Renal cortical epithelial cell (primary cell): ENCODE measurements at places on chromosomes 1 and 21. TPM values are rescaled to one million over a fixed set of nuclear protein-coding genes. Genes with fewer than 3 reads are reported as not detected.

Gene SIK1
- total RNA-seq = 0.69 and 6.4 TPM in 2 replicates

Gene LAD1
- total RNA-seq = 51.6 and 68.6 TPM in 2 replicates

Gene MYBPH
- total RNA-seq = not detected in 2 replicates

Gene LCK
- 0.10 and 0.69 TPM in 2 replicates for total RNA-seq

Gene SCYL3
- 8.7 and 10.3 TPM in 2 replicates for total RNA-seq

Gene HPCA
- total RNA-seq = 0.05 TPM in 1 of 2 replicates, not detected in the other

Gene KCNK2
- total RNA-seq = 0.25 TPM in 1 of 2 replicates, not detected in the other

Gene NBPF11
- 3.0 and 9.3 TPM in 2 replicates for total RNA-seq

GRCh38 chr1:1680912-1681273, 11.7 kb downstream of the SLC35E2B start:
- no peak for DNase-seq

DNA sequence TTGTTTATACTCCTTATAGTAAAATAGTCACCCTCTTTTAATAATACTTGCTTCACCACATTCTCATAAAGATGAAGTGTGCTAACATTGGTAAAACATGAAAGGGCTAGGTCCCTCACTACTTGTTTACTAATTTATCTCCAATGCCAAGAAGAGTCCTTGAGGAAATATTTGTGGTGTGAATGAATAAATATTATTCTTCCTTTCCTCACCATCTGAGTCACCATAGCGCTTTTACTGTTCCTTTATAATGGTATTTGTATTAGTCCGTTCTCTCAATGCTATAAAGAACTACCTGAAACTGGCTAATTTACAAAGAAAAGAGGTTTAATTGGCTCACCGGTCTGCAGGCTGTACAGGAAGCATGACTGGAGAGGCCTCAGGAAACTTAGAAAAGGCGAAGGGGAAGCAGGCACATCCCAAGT, 222.8 kb upstream of the ZRANB2 start:
- DNase-seq = peak; percentile 48

DNA sequence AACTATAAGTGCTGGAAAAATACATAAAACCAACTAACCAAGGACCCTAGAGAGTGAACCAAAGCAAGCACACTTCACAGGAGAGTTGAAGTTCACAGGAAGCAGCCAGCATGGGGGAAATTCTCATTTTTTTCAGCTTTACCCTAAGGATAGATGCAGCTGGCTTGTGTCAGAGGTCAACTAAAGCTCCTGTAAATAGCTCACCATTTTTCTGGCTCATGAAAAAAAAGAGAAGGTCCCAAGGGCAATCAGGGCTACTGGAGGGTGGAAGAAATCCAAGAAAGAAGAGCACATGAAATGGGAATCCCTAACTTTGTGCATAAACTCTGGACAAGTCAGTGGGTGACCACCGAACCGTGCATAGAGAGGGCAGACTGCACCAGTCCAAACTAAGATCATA, 58.3 kb downstream of the KCNJ15 start:
- peak; percentile 97 for DNase-seq

DNA sequence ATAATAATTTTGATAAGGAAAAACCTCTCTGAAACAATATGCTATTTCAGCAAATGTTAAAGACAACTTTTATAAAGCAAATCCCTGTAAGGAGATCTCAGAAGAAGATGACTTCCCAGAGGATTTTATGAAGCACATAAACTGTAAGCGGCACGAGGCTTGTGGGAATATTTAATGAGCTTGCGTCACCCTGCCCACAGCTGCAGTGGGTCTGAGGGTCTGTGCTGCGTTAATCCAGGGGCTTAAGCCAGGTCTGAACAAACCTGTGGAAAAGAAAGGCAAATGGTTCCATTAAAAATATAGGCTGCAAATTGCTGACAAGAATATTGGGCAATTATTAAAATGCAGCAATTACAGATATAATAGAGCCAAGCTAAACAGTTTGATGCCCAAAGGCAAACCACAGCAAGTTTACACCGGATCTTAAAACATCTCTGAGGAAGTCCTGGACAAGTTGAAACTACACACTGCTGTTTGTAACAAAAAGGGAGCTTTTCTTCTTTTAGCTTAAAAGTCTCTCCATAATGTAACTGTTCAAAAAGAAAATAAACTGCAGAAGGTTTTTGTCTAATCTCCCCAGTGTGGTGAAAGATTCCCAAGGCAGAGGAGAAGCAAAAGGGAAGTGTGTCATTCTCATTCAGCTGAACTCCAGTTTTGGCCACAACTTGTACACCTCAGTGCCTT, 21.8 kb downstream of the TGFBR3 start:
- peak; percentile 68 for DNase-seq

DNA sequence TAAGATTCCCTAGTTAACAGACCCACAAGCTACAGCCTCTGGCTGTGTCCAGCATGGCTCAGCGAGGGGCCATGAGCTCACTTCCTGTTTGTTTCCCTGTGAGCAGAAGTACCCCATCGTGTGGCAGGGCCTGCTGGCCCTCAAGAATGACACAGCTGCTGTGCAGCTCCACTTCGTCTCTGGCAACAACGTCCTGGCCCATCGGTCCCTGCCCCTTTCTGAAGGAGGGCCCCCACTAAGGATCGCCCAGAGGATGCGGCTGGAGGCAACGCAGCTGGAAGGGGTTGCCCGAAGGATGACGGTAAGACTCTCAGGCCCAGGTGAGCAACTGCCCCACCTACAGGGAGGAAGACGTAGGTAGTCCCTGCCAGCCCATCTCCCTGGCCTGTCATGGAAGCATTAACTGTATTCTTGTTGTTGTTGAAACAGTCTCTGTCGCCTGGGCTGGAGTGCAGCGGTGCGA, 38.2 kb downstream of the ZBTB17 start:
- peak; percentile 43 for DNase-seq

- DNase-seq = no peak
Observed at GRCh38 chr1:164033782-164034181, 525.2 kb upstream of the PBX1 start.

DNA sequence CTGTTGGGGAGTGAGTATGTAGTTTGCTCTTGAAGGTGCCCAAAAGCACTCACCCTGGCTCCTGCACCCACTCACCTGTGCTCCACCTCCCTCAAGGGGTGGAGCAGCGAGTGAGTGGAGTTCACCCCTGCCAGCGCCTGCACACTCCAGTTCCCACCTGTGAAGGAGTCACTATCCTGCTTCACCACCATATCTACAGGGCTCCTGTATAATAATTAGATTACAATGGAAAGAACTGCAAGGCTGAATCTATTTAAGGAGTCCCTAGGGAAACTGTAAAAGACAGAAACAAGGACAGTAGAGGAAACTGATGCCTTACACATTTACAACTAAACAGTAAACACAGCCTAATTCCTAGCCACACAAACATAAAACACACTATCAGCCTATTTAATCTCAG, 4.1 kb downstream of the DNAI4 start:
- no peak for DNase-seq

GRCh38 chr1:160542303-160542945, 19.4 kb upstream of the SLAMF6 start:
- peak; percentile 97 for DNase-seq

DNA sequence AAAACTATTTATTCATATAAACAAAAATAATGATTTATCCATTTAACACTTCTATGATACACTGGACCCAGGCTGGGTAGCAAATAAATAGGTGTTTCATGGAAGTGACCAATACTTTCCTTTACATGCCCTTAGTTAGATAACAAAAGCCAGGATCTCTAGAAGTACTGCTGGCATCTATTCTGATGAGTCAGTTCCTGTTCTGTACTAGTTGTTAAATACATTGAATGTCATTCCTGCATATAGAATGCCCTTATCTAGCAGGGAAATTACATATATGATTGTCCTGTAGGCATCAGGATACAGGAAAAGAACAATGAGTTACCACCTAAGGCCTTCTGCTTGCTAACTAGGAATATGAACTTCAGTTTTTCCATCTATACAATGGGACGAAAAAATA, 130.8 kb downstream of the HFM1 start:
- DNase-seq = no peak

DNA sequence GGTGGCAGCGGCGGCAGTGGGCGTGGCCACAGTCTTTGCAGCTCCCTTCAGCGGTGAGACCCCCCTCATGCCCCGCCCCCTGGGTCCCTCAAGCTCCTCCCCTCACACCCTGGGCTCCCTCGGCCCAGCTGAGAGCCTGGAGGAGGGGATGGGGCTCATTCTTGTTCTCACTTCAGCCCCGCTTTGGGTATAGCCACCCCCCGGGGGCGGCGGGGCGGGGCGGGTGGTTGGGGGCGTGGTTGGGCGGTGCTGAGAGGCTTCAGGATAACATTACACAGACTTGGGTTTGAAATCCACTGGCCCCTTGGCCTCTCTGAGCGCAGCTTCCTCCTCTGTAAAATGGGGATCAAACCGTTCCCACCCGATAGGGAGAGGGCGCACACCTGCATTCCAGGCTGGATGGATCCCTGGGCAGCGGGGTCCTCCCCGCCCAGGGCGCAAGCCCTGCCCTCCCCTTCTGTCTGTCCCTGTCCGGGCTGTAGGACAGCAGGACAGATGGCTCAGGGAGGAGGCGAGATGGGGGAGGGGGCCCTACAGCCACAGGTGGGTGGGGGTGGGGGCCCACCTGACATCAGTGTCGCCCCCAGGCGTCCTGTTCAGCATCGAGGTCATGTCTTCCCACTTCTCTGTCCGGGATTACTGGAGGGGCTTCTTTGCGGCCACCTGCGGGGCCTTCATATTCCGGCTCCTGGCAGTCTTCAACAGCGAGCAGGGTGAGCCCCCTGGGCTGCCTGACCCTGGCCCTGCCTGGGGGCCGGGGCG, 5.1 kb downstream of the CLCNKA start:
- DNase-seq = no peak

GRCh38 chr1:172254521-172255222, 165.8 kb upstream of the C1orf105 start:
- DNase-seq = peak; percentile 99

DNA sequence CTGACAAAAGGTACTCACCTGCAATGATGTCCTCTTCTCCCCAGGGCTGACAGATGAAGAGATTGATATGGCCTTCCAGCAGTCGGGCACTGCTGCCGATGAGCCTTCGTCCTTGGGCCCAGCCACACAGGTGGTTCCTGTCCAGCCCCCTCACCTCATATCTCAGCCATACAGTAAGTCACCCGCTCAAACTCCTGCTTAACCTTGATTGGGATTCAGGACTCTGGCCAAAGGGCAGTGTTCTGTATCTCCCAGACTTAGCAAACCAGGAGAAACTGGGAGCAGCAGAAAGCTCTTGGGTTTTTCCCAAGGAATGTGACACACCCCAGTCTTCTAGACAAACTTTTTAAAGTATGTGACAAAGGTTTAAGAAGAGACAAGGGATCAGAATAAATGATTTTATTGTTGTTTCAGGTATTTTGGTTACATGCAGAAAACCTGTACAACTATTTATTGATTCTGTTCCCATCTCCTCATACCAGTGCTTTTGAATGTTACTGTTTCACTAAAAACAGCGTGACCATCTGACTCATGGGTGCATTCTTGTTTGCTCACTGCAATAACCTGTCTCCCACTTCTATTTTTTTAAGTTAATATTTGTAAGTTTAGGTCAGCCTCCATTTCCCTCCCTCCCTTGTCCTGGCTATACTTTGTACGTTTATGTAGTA, 124.6 kb downstream of the PEX14 start:
- peak; percentile 95 for DNase-seq

DNA sequence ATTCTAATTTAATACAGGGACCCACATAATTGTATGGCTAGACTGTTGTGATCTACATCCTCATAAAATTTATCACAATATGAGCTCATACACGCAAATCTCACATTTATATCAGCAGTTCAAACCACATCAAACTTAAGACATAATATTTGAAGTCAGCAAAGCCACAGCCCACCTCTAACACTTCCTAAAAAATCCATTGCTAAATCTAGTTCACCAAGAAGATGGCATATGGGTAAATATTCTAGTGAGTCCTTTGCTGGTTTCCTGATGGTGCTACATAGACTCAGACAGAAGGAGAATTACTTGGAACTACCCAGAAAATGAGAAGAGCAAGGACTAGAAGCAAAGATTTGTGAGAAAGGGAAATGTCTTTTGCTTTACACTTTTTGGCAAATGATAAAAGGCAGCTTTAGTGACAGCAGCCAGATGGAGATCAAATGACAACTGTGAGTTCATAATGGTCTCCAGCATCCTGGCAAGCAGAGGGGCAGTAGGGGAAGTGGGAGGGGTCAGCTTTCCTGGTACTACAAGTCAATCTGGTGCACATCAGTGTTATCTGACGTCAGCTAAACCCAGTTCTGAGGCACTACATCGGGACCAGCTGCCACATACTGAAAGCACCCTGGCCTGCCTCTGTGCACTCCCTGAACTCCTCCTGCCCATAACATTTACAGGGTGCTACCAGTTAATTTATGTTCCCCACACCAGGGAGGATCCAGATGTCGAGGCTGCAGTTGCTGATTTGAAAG, 10.6 kb upstream of the GADD45A start:
- no peak for DNase-seq

DNA sequence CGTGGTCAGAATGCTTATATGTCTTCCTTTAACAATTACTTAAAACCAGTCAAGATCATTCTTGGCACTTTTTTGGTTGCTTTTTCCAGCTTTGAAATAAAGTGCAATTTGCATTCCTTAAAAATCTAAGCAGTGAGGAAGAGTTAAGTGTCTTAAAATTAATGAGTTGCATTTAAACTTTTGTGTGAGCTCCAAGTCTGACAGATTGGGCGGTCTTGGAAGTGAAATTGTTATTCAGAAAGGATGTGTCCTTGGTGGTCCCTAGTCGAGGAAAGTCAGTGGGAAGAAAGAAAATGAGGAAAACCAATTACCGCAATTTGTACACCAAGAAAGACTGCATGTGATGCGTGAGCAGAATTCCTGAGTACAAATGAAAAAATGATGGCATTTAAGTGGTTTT, 132.5 kb downstream of the HHIPL2 start:
- DNase-seq = no peak

GRCh38 chr1:207910591-207911354, at the start of gene CD34:
TSS of gene CD34 (minus strand) at chr1:207911125. CDS start at chr1:207911080, 45 bp downstream.
- no peak for DNase-seq
